ENCODE measurements at places on chromosomes 1 and 21.

DNA sequence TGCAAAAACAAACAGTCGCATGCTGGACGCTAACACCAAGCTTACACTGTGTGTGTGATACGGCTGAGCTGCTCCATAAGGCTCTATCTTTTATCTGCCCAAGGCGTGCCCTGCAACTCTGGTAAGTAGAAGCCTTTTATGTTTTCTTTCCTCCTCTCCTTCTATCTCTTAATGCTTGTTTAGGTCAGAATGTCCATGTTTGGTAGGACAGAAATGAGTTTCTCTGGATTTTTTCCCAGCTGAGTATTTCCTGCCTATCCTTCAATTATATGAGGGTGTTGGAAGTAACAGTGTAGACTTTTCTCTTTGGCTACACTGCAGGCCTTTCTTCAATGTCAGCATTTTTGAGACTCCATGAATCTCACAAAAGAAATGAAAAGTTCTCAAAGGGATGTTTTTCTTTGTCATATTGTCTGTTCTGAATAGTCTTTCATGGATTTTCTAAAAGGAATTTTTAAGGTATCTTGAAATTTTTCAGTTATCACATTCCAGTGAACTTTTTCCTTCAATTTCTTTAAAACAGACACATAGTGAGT lies 124.2 kb downstream of the MACF1 start:
- no peak for DNase-seq

DNA sequence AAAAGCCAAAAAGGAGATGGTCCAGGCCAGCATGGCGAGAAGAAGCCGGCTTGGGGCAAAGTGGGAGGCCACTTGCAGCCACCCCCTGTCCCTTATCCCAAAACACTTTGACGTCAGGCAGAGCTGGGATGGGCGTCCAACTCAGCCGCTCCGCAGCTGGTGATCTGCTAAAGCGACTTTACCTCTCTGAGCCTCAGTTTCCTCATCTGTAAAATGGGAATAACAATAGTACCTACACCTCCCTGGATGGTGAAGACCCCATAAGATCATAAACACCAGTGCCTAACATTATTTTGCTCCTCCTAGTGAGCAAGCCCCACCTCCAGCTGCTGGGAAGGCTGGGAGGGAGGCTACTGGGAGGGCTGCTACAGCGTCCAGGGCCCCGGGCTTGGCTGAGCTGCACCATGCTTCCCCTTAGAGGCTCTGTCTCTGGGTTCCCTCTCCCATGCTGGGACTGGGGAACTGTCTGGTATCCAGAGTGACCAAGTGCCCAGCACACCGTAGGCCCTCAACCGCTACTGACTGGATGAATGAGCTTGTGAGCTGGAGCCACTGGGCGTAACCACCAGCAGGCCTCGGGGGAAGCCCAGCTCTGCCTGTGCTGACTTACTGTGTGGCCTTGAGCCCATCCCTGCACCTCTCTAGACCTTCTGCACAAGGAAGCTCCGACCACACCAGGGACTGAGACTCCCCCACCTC lies 18.3 kb downstream of the IFFO2 start:
- no peak for DNase-seq

DNA sequence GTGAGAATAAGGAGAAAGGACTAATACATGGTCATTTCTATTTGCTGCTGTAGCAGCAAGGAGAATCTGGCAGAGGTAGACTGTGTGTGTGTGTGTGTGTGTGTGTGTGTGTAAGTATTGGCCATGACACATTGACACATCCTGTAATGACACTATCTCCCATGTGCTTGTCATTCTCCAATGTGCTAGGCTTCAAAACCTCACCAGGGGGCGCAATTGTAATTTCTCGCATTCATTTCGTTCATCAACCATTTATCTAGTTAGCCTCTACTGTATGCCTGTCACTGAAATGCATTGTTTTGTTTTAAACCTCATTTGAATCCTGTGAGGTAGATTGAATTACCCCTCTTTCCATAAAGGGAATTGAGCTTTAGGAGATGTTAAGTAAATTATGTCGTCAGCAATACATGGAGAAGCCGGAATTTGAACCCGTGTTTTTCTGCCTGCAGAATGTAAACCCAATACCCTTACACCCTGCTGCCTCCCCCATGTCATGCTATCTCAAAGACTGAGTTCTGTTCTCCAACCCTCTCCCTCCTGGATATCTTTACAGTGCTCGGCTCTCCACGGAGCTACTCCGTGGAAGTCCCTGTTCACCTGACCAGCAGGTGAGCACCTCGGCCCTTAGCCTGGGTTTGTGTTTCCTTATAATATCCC lies 100.8 kb downstream of the UCK2 start:
- no peak for DNase-seq

DNA sequence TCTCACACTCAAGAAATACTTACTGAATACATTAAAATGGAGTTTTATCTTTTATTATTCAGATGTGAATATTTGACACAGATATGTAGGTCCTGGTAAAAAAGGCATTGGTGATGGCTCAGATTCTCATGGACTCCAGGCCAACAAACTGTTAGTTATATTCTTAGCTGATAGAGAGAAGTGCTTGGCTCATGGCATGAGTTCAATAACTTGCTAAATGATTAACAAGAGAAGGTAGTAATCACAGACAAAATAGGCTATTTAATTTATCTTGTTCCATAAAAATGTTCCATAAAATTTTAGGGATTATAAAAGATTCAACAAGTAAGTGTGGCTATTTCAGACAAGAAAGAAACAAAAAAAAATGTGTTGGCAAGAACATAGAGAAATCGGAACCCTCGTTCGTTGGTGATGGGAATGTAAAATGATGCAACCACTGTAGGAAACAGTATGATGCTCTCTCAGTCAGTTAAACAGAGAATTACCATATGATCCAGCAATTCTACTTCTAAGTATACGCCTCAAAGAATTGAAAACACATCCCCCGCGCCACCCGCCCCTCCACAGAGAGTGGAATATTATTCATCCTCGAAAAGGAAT lies 737.8 kb upstream of the ADAMTS5 start:
- DNase-seq: no peak

DNA sequence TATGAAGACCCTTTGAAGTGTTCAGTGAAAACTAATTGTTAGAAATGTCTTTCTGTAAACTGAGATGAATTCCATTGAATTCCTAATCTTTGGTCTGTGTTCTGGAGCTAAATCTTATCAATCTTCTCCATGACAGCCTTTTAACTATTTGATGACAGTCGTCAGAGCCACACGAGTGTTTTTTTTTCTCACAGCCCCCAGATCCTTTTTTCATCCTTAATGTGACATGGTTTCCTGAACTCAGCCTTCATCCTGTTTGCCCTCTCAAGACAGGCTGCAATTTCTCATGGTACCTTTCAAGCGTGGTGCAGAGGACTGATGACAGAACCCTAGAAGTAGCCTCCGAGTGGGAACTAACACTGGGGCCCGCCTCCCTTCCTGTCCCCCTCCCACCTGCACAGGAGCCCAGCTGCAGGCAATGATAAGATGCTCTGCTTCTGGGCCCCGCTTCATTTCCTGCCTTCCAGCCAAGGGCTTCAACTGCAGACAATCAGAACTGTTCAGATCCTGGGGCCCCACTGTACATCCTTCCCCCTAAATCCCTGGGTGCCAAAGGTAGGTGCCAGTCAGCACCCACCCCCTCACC lies 114.6 kb upstream of the VAV3 start:
- DNase-seq: peak; percentile 16

GRCh38 chr21:43716376-43717165 lies 2.4 kb upstream of the PDXK start:
- DNase-seq: no peak

DNA sequence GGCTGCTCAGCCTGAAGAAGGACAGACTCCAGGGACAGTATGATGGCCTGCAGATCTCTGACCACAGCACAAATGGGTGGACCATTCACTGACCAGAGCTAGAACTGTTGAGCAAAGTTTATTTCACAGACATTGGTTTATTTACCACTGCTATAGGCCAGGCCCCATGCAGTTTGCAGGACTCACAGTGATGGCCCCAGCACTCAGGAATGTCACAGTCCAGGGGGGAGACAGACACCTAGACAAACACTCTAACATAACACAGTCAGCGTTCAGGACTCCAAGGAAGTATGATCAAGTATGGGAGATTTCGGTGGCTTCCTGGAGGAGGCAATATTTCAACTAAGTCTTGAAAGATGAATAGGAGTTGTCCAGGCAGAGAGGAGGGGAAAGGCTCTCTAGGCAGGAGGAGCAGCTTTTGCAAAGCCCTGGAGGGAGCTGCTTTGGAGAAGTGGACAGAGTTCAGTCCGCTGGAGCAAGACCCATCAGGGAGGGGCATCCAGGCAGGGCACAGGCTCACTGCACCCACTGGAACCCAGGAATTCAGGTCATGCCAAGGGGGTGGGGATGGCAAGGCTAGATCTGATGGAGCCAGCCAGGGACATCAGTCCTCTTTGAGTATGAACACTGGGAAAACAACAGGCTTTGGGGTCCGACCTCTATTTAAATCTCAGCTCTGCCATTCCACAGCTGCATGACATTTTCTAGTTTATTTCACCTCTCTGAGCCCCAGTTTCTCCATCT lies 454.3 kb downstream of the MATN1 start:
- DNase-seq: no peak

Measured in stimulated activated CD4-positive, alpha-beta T cell treated with anti-CD3 and anti-CD28 coated beads, Interleukin-15, amount 100 ng/mL, for 1 hour (primary cell).